ENCODE measurements at places on chromosomes 12 and 14.
A peak's percentile ranks its signal among the peaks of the same experiment; 100 is the strongest.

DNA sequence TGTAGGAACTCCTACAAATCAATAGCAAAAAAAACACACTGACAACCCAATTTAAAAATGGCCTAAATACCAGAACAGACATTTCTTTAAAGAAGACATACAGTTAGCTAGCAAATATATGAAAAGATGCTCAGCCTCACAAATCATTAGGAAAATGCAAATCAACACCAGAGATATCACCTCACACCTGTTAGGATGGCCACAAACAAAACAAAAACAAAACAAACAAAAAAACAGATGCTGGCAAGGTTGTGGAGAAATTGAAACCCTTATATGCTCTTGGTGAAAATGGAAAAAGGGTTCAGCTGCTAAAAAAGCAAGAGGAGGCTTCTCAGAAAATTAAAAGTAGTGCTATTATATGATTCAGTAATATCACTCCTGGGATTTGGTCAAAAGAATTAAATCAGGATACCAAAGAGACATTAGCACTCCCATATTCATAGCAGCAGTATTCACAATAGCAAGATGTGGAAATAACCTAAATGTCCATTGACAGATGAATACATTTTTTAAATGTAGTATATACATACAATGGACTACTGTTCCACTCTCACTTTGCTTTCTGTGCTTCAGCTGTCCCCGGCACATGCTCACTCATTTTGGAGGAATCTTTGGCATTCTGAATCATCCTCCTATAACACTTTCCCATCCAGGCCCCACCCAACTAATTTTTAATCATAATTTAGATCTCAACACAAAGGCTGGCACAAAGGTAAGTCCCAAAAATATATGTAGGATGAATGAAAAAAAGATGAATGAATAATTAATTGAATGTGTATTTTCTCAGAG, 99.1 kb downstream of the SYT1 start:
- DNase-seq, result no peak

DNA sequence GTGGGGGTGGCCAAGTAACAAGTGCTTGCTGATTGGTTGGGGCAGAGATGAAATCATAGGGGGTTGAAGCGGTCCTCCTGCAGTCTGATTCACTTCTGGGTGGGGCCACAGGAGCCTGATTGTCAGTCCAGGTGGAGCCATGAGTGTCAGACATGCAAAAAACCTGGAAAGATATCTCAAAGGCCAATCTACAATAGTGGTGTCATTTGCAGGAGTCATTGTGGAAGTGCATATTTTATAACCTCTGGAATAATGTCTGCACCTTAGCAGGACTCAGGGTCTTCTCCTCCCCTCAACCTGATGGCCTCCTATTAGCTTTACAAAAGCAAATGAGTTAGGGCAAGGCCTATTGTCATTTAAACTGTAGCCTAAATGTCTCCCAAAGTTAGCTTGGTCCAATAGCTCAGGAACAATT, 241.4 kb downstream of the NUAK1 start:
- no peak for DNase-seq

DNA sequence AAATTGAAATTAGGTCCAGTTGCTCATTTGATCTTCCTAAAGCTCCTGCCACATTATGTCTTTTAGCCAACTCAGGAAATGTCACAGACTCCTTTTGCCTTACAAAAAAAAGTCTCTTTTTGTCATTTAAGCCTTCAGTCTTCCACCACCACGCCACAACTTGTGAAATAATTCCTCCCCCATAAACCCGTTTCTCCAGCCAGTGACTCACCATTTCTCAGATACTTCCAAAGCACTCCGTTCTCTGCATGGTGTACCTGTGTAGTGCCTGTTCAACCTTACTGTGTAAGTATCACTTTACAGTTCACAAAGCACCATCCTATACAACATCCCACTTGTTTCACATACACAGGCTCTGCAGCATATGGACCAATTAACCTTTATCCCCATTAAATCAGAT, 139.5 kb upstream of the AEBP2 start:
- no peak for DNase-seq

DNA sequence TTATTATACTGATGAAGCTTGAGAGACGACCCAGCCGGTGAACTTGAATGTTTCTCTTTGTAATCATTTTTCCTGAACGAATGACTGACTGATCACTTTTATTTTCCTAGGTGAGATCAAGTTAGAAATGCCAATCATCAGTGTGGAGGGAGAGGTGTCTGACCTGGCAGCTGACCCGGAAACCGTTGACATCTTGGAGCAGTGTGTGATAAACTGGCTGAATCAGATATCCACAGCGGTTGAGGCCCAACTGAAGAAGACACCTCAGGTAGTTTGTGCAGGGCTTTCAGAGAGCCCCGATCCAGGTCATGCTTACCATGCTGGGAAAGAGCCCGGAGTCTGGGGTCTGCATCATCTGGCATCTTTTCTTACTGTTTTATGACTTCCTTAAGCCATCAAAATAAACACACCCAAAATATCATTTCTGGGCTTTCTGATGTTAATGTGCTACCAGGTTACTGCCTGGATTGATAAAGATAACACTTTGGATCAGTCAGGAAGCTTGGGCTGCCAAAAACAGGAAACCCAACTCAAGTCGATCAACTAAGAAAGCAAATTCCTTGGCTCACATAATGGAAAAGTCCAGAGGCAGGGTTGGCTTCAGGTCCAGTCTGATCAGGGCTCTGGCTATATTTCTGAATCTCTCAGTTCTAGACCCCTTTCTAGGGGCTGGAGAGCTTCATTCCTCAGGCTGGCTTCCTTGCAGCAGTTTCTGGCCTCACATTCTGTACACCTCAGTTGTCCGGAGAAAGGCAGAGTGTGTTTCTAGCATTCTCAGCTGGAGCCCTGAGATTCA, 21.1 kb downstream of the DNAH10 start:
- DNase-seq, result no peak

DNA sequence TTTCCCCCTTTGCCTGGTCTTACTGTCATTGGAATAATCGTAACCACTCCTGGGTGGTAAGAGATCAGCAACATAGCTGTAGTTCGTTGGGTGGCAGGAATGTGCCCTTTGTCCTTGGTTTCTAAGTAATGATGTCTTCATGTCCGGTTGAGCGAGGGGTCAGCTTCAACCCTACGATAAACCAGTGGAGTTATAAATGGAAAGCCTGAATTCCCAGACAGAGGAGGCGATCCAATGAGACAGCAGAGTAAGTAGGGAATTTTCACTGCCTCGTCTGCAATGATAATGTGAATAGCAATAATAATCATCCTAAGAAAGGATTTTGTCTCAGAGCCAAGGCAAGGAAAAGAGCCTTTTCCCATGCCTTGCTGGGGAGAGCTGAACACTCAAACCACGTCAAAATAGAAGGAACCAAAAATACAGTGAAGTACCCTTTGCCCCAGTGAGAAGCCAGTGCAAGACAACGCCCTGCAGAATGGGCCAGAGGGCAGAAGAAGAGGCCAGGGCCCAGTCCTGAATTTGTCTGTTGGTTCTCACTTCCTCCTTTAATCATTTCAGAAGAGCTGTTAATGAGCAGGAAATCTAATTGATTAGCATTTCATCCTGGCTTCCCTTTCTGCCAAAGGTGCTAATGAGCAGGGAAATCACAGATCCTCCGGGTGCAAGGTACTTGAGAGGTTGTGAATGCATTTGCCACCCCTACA, 330.7 kb downstream of the CACNA1C start:
- DNase-seq, result no peak

DNA sequence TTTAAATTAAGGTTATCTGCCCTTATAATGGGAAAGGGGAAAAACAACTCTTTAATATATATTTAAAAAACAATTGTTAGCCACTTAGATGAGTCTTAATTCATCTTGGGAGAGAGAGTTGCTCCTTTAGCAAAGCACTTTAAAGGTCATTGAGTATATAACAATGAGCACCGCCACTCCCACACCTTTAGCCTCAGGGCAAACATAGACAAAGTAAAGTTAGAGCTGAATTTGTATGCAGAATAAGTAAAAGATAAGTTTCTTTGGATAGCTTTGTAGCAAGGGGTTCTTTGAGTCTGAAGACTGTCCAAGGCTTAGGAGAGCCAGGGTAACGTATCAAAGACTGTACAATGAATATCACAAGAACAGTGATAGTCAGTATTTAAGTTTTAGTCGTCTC, 728.8 kb upstream of the LMO3 start:
- DNase-seq, result no peak

DNA sequence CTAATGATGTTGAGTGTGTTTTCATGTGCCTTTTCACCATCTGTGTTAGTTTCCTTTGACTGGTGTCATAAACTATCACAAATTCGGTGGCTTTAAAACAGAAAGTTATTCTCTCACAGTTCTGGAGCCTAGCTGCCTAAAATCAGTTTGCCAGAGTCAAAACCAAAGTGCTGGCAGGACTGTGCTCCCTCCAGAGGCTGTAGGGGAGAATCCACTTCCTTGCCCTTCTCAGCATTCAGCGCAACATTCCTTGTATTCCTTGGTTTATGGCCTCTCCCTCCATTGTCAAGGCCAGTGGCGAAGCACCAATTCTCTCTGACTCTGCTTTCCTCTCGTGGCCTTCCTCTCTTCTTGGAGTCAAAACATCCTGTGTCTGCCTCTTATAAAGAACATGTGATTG, 174.2 kb upstream of the PDE3A start:
- no peak for DNase-seq

- no peak for DNase-seq
Measured at GRCh38 chr12:1806301-1807086, 13.9 kb upstream of the LRTM2 start.

- no peak for DNase-seq
Measured at GRCh38 chr12:93094988-93095737, 166.1 kb upstream of the EEA1 start.

- DNase-seq, result no peak
Measured at GRCh38 chr14:44352201-44352600, 154.9 kb downstream of the FSCB start.

DNA sequence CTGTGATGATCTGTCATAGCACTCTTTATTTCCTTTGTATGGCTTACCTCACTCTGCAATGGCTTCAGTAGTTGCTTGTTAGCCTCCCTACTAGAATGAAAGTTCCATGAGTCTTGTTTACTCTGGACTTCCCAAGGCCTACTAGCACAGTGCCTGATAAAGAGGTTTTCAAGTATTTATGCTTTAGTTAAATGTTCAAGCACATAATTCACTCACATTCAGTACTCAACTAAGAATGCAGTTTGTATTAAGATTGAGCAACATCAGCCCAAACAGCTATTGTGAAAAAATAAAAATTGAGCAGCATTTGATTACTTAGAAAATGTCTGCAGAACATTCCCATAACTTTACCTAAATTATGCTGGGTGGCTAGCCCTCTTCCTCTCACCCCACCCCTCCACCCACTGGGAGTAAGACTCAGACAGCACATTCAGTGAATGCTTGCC, 158.9 kb upstream of the AMIGO2 start:
- no peak for DNase-seq

DNA sequence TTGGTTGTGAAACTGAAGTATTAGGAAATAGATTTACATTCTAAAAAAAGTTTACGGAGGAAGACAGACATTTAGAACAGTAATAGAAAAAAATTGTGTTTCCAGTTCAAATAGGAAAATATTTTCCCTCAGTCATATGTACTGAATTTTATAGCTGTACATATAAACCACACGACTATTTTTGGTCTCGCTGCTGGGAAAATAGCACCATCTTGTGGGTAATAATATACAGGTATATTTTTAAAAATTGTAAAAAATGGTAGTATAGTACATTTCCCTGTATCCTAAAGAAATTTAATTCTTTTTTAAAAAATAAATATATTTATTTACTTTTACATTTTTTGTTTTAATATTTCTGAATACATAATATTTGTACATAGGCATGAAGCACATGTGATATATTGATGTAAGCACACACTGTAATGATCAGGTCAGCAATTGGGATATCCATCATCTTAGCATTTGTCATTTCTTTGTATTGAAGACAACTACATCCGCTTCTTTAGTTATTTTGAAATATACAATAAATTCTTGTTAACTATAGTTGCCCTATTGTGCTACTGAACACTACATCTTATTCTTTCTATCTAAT, 168.6 kb downstream of the ALX1 start:
- DNase-seq, result no peak

DNA sequence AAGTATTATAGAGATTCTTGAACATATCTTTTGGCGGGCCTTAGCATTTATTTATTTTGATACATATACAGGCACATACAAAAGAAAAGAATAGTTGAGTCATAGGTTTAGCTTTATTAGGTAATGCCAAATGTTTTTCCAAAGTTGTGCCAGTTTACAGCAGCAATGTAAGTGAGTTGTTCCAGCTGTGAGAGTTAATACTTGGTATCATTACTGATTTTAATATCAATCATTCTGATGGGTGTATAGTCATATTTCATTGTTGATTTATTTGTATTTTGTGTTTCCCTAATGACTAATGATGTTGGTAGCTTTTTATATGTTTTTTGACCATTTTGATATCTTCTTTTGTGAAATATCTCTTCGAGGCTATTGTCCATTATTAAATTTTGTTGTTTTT, 122.4 kb downstream of the MIPOL1 start:
- DNase-seq, result no peak

GRCh38 chr12:109987615-109988014, 8.6 kb downstream of the GIT2 start:
- DNase-seq, result peak; percentile 39

- no peak for DNase-seq
Measured at GRCh38 chr14:22149058-22149457, 440.0 kb downstream of the DAD1 start.

DNA sequence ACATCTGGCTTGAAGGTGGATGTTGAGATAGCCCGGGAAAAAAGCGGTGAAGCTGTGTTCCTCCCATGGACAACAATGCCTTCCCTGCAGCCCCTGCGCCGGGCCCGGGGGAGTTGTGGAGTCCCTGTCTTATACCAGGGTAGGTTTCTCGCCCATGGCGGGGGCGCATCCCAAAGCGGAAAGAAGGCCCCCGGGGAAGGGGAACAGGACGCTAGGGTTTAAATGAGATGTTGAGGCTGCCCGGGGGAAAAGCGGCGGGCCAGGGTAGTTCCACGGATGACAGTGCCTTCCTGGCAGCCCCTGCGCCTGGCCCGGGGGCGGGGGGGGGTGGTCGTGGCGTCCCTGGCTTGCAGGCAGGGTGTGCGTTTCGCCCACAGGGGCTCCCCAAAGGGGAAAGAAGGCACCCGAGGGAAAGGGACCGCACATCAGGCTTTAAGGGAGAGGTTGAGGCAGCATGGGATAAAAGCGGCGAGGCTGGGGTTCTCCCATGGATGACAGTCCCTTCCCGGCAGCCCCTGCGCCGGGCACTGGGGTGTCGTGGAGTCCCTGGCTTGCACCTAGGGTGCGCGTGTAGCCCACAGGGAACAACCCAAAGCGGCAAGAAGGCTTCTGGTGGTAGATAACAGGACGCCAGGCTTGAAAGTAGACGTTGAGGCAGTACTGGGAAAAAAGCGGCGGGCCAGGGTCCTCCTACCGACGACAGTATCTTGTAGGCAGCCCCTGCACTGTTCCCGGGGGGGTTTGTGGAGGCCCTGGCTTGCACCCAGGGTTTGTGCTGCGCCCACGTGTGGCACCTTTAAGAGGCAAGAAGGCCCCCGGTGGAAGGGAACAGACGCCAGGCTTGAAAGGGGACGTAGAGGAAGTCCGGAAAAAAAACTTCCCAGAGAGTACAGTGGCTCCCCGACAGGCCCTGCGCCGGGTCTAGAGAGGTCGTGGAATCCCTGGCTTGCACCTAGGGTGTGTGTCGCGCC, 160.8 kb upstream of the ALG10B start:
- DNase-seq, result no peak

- DNase-seq, result no peak
Measured at GRCh38 chr12:29398495-29398894, 17.5 kb upstream of the ERGIC2 start.

Data from stimulated activated CD4-positive, alpha-beta T cell treated with anti-CD3 and anti-CD28 coated beads, Interleukin-4, amount 100 ng/mL, for 24 hours (primary cell).